ENCODE measurements at places on chromosomes 2 and 18.

GRCh38 chr18:22465859-22466457 lies 48.2 kb upstream of the CTAGE1 start:
- peak; percentile 96 for DNase-seq

GRCh38 chr2:48268671-48269070 lies 261.3 kb upstream of the STON1 start:
- DNase-seq = no peak

DNA sequence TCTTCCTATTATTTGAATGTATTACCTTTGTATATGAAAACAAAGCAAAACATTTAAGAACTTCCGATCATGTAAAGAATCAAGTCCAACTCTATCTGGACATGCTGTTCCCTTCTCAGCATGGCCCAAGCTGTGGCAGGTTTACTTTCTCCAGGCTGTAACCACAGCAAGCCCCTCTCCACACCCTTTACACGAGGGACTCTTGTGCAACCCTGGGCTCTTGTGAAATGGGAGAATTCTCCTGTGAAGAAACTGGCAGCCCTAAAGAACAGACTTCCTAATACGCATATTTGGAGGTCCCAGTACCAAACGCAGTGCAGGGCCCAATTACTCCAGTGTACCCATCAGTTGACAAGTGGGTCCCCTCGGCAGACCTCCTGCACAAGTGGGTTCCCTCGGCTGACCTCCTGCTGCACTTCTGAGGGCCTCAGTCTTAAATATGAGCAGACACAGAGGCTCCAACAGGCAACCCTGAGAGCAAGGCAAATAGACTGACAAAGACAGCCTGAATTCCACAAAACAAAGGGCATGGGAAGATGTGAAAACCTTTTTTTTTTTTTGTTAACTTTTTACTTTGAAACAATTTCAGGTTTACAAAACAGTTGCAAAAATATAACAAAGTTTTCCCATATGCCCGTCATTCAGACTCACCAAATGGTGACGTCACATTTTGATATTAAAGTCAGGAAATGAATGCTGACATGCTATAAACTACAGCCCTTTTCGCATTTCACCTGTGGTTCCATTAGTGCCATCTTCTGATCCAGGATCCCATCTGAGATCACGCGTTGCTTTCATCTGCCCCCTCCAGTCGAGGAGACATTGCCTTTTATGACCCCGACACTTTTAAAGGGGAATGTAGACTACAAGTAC lies 78.2 kb downstream of the FBXO15 start:
- no peak for DNase-seq

GRCh38 chr18:54280220-54280569 lies 10.9 kb downstream of the POLI start:
- no peak for DNase-seq

DNA sequence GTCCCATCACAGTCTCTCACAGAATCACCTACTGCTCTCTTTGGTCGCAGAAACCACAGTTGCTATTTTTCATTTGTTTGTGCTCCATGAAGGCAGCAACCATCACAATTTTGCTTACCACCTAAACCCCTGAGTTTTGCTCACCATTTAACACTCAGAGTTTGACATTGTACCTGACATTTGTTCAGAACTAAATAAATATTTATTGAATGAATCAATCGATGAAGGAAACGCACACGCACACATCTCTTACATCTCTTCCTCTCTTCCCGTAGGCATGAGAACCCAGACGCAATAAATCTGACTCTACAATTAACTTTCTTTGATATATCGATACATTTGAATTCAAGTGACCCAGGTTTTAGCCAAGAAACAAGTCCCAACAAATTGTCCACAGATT lies 105.5 kb upstream of the RNF152 start:
- no peak for DNase-seq

- no peak for DNase-seq
Measured at GRCh38 chr2:30673127-30673526, 134.1 kb downstream of the CAPN13 start.

DNA sequence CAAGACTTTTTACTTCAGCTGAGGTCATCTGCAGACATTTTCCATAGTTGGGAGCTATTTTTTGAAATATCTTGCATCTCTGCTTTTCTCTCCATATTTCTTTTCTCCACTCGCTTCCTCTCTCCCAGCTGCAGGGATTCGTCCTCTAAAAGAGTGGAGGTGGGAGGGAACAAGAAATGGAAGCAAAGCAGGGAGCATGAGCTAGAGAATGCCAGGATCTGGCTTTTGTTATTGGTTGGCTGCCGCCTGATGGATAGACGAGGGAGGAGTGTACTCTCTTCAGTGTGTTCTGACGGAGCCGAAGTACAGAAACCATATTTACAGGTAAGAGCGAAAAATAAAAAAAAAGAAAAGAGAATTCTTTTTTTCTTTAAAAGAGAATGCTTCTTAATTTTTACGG lies at the start of gene CSRNP3:
Gene CSRNP3 (plus strand): TSS at position 282 of the 400 bp plus-strand sequence. CDS start 125,368 bp downstream, outside the sequence.
- DNase-seq = peak; percentile 90

- DNase-seq = no peak
Measured at GRCh38 chr2:207215308-207215707, 49.6 kb upstream of the KLF7 start.

DNA sequence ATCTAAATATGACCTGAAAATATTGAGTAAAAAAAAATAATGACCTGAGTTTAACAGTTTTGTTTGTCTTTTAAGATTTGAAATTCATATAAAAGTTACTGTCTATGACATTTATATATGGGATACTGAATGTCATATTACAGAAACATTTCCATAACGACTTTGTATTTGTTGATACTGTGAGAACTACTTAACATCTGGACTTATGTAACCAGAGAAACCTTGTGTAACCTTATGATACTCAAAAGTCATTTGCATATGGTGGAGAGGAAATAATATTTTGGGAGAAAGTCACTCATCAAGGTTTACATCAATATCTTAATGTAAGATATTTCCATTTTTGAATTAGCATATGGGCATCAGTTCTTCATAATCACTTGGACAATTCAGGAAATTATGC lies 12.6 kb downstream of the MFSD6 start:
- DNase-seq = no peak

- no peak for DNase-seq
Measured at GRCh38 chr2:36455011-36455410, 99.4 kb downstream of the CRIM1 start.

- peak; percentile 94 for DNase-seq
Measured at GRCh38 chr2:237616734-237617586, 10.4 kb upstream of the LRRFIP1 start.

DNA sequence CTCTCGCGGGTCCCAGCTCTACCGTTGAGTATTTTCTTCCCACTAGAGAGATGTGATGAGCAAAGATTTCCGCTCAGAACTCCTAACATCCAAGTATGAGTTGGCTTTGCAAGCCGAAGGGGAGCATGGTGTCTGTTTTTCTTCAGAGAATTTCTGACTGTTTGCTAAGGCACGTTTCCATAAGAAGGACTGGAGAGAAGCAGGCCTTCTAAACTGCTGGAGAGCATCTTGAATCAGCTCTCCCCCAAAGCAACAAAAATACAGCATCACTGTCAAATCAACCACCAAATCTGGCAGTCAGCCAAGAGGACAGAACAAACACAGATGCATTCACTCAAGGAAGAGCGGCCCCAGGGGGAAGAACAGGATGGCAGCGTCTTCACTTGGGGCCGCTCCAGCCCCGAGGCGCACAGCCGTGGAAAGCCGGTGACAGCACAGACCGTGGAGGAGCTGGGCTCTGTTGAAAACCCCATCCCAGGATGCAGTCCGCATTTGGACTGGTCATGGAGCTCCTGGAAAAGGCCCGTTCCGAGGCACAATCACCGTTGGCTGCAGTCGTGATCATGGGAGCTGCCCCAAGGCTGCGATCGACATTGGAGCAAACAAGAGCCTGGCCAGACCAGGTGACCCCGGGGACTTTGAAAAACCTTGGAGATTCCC lies 101.4 kb downstream of the NFATC1 start:
- peak; percentile 92 for DNase-seq

DNA sequence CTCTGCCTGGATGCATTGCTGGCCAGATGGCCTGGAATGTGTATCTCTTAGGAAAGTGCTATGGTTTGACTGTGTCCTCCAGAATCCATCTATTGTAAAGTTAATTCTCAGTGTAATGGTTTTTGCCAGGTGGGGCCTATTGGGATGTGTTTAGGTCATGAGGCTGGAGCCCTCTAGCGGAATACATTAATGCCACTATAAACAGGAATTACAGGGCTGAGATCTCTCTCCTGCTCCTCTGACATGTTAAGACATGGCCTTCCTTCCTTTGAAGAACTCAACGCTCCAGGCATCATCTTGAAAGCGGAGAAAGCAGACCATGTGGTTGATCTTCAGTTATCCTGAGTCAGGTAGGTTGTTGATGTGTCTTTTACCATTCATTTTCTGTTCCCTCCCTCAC lies 276.4 kb downstream of the RPIA start:
- peak; percentile 7 for DNase-seq

GRCh38 chr2:23637011-23637778 lies 252.2 kb downstream of the KLHL29 start:
- DNase-seq = peak; percentile 86

DNA sequence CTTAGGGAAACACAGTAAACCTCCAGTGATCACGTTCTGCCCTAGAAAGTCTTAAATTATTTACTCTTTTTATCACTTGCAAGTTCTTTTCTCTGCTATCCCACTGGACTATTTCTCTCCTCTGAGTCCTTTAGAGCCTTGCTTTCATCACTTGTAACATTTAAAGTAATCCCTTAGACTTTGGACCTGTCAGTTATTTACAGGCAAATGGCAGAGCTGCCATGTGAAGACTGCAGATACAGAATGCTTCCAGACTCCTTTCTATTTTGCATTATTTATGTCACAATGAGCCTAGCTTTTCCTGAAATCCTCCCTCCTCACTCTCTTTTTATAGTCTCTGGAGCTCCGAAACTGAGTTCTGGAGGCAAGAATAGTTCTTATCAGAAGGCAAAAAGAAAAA lies 325.6 kb upstream of the TRIB2 start:
- no peak for DNase-seq

- peak; percentile 59 for DNase-seq
Measured at GRCh38 chr18:48934723-48935432, 15.9 kb downstream of the SMAD7 start.

DNA sequence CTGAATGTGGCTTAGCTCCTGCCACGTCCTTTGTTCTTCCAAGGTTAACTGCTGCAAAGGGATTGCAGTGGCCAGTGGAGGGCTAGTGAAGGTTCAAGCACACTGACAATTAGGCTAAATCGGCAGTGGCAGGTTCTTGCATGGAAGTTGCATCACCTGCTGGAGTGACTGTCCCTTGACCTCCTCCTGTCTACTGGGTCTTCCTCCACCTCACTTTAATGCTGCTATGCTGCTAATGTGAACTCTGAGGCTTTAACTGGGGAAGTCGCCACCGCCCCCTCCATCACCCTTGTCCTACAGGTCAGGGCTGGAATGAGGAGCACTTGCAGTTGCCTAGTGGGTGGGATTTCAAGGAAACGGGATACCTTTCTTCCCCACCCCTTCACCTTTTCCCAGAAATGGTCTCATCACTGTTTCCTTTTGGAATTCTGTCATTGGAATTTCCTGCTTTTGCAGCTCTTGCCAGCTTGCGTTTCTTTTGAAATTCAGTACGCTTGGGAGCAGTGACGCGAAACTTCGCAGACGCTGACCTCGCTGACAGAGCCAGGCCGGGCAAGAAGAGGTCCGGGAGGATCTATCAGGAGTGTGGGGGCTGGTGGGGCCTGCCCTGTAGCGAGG lies 150.3 kb downstream of the SH3RF3 start:
- DNase-seq = peak; percentile 85

- DNase-seq = peak; percentile 3
Measured at GRCh38 chr2:136065384-136065783, 52.6 kb downstream of the CXCR4 start.

GRCh38 chr2:30647752-30648457 lies 159.3 kb downstream of the CAPN13 start:
- no peak for DNase-seq

DNA sequence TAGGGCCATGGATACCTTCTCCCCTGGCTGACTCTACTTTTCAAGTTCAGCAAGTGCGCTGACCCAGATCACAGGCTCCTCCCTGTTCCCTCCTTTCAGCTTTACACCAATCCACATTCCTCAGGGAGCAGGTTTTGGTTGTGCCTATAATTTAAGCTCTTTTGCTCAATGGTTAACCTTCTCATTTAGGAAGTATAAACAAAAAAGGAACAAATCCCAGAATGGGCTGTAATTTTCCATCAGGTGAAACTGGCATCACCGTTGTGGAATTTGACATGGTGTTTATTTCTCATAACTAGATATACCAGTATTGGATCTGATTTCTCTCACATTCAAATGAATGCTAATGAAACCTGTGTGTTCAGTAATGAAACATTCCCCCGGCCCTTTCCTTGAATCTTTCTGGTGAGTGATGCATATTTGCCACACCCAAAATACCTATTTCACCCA lies 13.6 kb downstream of the STRN start:
- no peak for DNase-seq

DNA sequence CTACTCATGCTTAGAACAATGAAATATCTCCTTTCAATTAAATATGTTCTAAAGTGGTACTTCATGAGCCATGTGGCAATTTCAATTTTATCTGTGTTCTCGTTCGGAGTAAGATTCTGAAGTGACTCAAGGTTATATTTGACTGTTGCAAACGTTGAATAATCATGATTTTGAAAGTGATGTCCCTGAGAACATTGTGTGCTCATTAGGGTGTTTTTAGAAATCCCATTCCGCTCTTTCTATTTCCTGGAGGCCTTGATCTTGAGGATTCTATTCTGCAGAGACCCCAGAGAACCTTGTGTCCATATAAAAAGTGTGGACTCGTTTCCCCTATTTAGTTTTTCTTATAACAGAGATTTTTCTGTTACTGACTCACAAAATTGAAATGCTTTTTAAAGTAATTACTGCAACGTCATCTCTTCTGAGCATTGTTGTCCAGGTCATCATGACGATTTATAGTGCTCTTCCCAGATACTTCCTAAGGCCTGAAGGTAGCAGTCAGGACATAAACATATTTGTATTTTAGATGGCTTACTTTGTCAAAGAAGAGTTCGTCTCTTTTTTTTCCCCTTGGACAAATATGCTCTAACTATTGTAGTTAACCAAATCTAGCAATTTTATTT lies 27.2 kb downstream of the IL1R2 start:
- DNase-seq = peak; percentile 81

- no peak for DNase-seq
Measured at GRCh38 chr18:31657823-31658669, 26.3 kb downstream of the B4GALT6 start.

DNA sequence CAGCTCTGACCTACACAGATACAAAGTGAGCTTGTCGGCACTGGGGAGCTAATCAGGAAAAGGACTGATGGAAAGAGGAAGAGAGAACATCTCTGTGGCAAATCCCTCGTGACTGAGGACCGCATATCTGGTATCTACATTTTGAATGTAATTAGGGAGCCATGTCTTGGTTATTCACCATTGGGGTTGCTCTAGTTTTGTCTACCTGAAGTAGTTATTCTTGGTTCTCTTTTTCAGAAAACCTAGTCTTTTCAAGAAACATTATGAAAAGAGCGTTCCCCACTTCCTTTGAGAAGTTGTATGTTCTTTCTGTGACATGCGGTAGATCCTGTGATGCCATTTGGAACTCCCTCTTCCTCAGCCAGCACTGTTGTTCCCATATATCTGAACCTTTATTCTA lies 104.4 kb downstream of the DOCK10 start:
- DNase-seq = no peak

Measured in fibroblast of pulmonary artery (primary cell).